ENCODE measurements at places on chromosomes 6 and 20.
A peak's percentile ranks its signal among the peaks of the same experiment; 100 is the strongest.

- DNase-seq: no peak
These were observed 390.1 kb downstream of the ZFAND3 start for GRCh38 chr6:38209371-38210260.

DNA sequence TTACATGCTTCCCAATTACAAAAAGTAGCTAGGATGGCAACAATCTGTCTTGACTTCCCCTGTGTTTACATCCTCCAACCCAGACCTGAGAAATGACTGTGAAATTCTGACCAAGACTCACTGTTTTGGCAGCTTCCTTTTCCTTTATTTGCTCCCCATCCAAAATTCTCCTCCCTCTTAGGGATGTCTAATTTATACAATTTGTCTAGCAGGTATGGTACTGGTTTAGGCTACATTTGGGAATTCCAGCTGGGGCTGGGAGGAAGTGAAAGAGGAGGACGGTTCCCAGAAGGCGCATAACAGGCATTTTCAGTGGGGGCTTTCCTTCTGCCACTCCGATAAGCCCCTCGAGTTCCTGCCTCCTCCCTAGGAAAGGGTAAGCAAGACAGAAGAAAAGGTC lies 231.5 kb upstream of the BTBD3 start:
- DNase-seq: no peak

GRCh38 chr6:166466178-166467122 lies 83.7 kb upstream of the MPC1 start:
- no peak for DNase-seq

GRCh38 chr20:20303742-20304141 lies 64.2 kb upstream of the INSM1 start:
- DNase-seq: no peak

- no peak for DNase-seq
These were observed 237.5 kb upstream of the TAB2 start for GRCh38 chr6:149079911-149080491.

GRCh38 chr6:157263881-157264397 lies 59.4 kb downstream of the TMEM242 start:
- peak; percentile 15 for DNase-seq

DNA sequence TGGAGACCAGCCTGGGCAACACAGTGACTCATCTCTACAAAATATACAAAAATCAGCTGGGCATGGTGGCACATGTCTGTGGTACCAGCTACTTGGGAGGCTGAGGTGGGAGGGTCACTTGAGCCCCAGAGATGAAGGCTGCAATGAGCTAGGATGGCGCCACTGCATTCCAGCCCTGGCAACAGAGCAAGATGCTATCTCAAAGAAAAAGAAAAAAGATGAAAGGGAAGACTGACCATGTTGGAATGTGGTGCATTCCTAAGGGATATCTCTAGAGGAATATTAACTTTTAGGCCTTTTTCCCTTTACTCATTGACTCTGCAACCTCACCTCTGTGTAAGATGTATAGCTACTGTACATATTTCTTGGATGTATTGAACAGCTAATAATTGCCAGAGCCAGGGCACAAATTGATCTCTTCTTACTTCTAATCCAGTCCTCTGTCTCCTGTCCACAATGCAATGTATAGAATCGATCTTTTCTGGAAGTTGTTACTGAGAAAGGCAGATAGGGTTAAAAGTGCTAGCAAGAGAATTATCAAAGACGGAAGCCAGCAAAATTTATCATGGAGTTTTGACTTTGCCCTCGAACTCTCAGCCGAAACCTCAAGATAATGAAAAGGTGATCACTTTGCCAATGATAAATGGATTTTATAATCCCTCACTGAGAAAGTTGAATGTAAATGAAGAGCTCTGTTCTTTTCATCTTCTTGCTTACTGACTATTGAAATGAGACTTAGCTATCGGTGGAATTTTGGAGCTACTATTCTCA lies 46.3 kb downstream of the GCNT2 start:
- no peak for DNase-seq

- DNase-seq: no peak
These were observed 250.0 kb downstream of the UST start for GRCh38 chr6:148996815-148997214.

DNA sequence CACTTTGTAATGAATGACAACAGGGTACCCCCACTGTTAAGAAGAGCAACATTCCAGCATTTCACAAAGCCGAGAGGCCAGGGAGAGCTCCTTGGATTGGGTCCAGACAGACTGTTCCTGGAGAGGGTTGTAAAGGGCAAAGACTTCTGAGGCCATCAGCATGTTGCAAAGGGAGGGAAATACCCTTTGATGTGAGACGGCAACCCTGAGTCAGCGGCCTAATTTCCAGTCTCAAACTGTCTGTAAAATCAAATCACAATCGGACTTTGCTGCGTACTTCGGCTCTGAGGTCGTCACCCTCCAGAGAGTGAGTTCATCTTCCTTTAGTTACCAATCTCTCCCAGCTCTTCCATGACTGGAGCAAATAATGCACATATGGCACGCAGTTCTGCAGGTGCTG lies 101.0 kb upstream of the DTNBP1 start:
- DNase-seq: no peak

GRCh38 chr6:20706238-20706938 lies 172.1 kb downstream of the CDKAL1 start:
- no peak for DNase-seq

- DNase-seq: no peak
These were observed 274.0 kb upstream of the POU3F2 start for GRCh38 chr6:98560418-98560817.

GRCh38 chr6:154292855-154293519 lies 63.6 kb downstream of the IPCEF1 start:
- DNase-seq: no peak

GRCh38 chr6:33103776-33104175 lies 28.0 kb downstream of the HLA-DPB1 start:
- no peak for DNase-seq

- no peak for DNase-seq
These were observed 9.8 kb upstream of the BTN1A1 start for GRCh38 chr6:26489996-26490964.

DNA sequence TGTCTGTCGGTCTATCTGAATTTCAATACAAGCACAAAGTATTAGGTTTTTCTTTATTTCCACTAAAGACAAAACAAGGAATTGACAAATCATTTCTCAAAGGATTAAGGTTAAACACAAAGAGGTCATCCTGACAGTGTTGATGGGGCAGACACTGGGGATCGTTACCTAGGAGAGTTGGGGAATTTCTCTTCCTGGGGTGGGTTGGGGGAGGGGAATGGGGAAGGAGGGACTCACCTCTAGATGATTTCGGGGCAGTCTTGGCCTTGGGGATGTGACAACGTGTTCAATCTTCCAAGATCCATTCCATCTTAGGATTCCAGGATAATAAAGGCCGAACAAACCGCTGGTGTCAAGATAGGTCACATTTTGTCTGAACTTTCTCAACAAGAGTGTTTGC lies 35.4 kb upstream of the FOXA2 start:
- DNase-seq: no peak

- no peak for DNase-seq
These were observed 7.2 kb downstream of the CST7 start for GRCh38 chr20:24956001-24956841.

DNA sequence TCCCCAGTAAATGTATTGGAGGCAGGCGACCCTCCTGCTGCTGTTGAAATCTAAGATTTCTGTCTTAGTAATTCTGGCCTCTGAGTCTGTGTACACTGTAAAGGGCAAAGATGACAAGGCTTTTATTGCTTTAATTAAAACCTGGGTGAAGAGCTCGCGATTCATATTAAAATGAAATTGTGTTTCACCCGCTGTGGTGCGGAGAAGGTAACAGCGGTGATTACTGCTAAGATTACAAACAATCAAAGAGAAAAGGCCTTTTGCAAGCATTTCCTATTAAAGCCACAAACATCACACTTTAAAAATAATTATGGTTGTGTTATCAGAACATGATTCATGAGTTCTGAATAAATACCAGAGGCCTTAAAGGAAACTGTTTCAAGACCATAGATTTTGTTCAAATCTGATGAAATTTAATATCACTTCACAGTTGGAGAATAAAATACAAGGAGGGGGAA lies 69.3 kb downstream of the TOX2 start:
- no peak for DNase-seq

DNA sequence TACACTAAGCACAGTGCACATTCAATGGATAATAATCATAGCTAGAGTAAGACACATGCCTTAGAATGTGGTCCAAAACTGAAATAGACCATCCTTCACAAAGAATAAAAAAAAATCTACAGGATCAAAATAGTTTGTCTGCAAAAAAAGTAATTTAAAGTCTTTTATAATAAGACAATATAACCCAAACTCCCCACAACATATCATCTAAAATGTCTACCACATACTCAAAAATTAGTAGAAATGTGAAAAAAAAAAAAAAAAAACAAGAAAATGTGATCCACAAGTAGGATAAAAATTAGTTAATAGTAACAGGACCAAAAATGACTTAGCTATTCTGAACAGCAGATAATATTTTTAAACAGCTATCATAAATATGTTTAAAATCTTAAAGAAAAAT lies 557.2 kb upstream of the ARID1B start:
- no peak for DNase-seq

- no peak for DNase-seq
These were observed 32.8 kb upstream of the SCGN start for GRCh38 chr6:25619217-25619616.

DNA sequence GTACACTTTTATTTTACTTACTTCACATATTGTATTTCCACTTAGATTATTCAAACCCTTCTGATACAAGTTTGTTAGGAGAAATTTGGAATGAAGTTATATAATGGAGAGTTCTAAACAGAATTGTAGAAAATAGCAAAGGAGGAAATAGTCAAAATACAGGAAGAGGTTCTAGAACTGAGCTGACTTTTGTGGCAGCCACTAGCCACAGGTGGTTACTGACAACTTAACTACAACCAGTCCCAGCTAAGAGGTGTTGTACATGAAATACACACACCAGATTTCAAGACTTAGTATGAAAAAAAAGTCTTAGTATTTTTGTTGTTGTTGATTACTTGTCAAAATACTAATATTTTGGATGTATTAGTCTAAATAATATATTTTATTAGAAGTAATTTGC lies 727.4 kb upstream of the CITED2 start:
- no peak for DNase-seq

GRCh38 chr6:107820338-107821261 lies 3.5 kb downstream of the SCML4 start:
- DNase-seq: no peak

- DNase-seq: no peak
These were observed 85.2 kb upstream of the ANKEF1 start for GRCh38 chr20:9949563-9949962.

DNA sequence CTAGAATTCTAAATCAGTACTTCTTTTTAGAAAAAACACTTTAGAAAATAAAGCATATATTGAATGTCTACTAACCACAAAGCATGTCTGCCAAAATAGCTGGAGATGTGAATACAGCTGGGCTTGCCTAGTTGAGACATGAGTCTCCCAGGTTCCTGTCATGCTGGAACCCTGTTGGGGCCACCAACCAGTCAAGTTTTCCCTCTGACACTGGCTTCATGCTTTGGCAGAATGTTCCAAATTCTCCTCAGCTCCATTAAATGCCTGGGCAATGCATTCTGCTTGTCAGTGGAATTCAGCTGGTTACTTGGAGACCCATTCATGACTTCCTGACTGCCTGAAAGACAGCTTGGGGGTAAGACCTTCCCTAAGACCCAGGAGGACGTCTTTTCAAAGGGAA lies 87.2 kb downstream of the PRND start:
- DNase-seq: no peak

- no peak for DNase-seq
These were observed 82.3 kb upstream of the BCLAF1 start for GRCh38 chr6:136371959-136372358.

DNA sequence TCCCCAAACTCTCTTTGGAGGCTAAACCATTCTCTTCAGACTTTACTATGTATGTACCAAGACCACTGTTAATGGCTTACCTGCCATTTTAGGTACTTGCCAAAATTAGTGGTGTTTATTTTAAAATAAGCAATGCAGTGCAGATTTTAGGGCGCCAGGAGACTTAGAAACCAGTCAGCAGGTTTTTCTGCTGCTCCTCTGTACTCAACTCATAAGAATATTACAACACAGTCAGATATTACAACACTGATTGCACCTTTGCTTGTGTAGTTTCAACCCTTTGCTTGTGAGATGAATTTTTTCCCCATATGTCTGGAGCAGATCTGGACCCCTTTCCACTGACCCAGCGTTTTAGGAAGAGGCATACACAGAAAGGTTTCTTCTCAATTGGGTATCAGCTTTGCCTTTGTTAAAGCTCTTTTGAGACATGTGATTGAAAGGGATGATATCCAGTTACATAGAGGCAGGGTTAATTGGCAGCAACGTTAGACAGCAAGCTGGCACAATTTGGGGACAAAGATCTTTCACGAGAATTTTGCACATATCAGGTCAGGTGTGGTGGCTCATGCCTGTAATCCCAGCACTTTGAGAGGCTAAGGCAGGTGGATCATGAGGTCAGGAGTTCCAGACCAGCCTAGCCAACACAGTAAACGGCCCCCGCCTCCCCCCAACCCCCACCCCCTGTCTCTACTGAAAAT lies 6.2 kb downstream of the TTPAL start:
- no peak for DNase-seq

- DNase-seq: no peak
These were observed 66.8 kb downstream of the SCAND1 start for GRCh38 chr20:35887393-35888064.

- peak; percentile 95 for DNase-seq
These were observed 65.8 kb upstream of the ARMC2 start for GRCh38 chr6:108782179-108783041.

GRCh38 chr6:119319694-119320093 lies 29.9 kb downstream of the MAN1A1 start:
- DNase-seq: no peak

DNA sequence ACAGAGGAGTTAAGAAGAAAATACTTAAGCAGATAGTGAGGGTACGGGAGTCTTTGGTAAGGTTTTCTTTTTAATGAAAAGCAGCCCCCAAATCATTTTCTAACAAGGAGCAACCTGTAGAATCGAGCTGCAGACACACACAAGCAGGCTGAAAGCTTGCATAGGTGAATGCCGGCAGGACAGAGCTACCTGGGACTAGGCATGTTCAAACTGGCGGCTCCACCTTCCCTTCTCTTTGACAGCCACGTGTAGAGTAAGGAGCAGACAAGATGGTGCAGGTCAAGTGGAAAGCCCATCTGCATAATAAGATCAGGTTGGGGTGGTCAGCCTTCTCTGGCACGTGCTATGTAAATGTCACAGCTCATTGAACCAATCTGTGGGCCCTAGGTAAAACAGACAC lies 1292.4 kb downstream of the EPHA7 start:
- DNase-seq: no peak

- DNase-seq: peak; percentile 30
These were observed 258.8 kb downstream of the CDH4 start for GRCh38 chr20:61510778-61511330.

Data from posterior vena cava (tissue), 2 donors.